ENCODE measurements at places on chromosomes 6 and 20.

DNA sequence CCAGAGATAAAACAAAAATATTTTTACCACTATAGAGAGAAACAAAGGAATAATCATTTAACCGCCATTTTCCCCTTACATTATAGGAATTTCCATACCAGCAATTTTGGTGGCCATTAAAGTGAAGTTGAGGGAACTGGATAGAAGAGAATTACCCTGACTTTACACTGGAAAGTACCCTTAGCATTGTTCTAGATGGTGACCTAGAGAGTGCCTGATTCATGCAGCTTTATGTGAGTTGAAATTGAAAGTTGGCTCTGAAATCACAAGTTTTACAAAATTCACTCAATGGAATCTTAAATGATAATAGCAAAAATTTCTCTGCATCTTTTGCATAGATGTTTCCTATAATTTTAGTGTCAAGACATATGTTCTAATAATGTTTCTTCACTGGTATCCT is 55.7 kb upstream of the PREP start:
- no peak for DNase-seq

DNA sequence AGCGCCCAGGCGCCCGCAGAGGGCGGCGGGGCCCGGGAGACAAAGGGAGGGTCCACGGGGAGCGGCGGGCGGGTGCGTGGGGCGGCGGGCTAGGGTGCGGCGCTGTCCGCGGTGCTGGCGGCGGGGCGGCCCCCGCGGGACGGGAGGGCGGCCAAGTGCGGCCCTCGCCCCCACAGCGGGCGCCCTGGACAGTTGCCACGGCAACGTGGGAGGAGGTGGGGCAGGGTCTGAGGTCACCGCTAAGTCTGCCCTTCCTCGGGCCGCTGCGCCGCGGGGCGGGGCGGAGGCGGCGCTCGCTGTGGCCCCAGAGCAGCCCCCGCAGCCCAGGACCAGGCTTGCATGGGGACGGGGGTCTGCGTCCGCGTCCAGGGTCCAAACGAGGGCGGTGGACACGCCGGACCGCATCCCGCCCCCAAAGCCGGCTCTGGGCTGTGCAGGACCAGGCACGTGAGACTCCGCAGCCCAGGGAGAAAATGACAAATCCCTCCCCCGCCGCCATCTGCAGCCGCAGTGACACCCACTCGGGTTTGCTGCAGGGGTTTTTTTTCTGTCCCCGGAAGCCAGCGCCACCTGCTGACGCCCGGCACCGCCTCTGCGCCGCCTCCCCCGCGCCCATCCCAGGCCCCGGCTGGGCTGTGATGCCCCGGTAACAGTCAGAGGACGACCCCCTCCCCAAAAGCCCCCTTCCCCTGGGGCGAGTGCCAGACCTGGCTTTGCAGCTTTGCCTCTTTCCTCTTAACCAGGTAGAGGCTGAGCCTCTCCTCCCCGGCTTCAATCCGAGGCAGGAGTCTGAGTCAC is 36.8 kb downstream of the YTHDF1 start:
- DNase-seq, result no peak

GRCh38 chr6:116402108-116402937 is 31.6 kb downstream of the DSE start:
- no peak for DNase-seq

- no peak for DNase-seq
These were observed 742.0 kb upstream of the POU3F2 start for GRCh38 chr6:98092331-98092730.

DNA sequence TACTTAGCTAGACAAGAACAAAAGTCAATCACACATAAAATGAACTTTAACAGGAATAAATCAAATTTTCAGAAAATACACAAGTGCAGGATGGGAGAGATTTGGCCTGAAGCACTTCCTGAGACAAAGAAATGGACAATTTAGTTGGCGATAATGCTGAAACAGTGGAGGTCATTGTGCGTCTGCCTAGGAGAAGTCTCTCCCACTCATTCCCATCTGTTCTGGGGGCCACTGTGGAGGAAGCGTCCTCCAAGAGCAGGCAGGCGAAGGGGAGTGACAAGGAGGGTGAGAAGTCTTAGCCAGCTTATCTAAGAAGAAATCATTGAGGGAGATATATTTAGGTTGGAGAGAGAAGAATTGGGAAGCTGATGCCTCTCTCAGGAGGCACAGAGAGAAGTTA is 10.2 kb upstream of the TMEM242 start:
- no peak for DNase-seq

DNA sequence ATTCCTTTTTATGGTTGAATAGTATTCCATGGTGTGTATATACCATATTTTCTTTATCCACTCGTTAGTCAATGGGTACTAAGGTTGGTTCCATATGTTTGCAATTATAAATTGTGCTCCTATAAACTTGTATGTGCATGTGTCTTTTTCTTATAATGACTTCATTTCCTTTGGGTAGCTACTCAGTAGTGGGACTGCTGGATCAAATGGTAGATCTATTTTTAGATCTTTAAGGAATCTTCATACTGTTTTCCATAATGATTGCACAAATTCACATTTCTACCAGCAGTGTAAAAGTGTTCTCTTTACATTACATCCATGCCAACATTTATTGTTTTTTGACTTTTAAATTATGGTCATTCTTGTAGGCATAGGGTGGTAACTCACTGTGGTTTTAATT is 164.3 kb downstream of the TASP1 start:
- no peak for DNase-seq

DNA sequence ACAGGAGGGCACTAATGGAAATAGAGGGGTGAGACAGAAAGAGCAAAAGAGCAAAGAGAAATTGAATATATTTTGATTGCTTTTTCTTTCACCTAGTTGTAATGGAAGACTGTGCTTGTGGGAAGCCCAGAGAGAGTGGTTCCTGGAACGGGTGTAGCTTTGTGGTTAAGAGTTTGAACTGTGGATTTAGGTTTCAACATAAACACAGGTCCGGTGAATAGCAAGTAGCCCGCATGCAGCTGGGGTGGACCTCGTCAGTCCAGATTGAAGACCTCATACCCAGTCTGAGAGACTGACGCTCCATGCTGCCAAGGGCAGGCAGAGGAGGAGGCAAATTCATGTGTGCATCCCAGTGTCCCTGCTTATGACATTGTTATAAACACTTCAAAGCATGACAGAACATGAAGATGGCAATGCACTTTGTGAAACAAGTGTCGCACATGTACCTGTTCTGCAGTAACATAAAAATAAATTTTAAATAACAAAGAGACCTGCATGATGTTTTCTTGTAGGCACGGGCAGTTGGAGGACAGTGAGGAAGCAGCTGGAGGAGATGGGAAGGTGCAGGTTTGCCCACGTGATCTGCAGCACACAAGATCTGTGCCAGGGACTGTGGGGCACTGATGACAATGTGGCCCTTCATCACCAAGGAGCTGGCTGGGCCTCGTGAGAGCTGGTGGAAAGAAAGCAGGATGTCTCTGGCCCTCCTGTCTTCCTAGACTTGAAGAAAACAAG is 220.5 kb upstream of the SSTR4 start:
- DNase-seq, result no peak

GRCh38 chr6:37897321-37897720 is 77.8 kb downstream of the ZFAND3 start:
- peak; percentile 25 for DNase-seq

GRCh38 chr20:43529051-43529450 is 21.6 kb downstream of the L3MBTL1 start:
- DNase-seq, result no peak

DNA sequence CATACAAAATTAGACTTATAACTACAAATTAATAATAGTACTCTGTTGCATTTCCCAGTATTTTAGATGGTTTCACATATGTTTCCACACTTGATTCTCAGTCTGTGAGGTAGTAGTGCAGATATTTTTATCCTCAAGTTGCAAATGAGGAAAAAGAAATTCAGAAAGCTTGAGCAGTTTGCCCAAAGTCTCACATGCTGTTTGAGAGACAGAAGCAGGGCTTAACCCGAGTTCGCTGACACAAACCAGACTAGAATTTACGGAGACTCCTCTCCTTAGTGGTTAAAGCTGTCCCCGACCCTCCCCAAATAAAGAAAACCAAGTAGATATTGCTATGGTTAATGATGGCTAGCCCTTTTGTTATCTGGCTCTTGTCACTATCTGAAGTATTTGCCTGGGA is 126.2 kb downstream of the TIAM2 start:
- DNase-seq, result no peak

- no peak for DNase-seq
These were observed 84.7 kb upstream of the SUPT3H start for GRCh38 chr6:45462190-45463134.

DNA sequence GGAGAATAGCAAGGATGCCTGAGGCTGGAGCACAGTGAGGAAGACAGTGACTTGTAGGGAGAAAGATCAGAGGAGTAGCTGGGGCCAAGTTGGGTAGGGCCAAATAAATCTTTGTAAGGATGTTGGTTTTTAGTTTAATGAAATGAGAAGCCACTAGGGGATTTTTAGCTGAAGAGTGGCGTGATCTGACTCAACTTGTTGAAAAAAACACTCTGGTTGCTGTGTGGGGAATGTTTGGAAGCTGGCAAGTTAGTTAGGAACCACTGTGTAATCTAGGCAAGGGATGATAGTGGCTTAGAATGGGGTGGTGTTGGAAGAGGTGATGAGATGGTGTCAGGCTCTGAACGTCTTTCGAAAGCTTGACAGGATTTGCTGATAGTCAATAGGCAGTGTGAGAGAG is 176.1 kb upstream of the HDDC2 start:
- peak; percentile 75 for DNase-seq

- no peak for DNase-seq
These were observed 47.9 kb upstream of the IL17A start for GRCh38 chr6:52138284-52138683.

GRCh38 chr20:53547664-53548239 is 45.9 kb downstream of the ZNF217 start:
- DNase-seq, result peak; percentile 77

- DNase-seq, result no peak
These were observed 29.1 kb upstream of the PHACTR3 start for GRCh38 chr20:59575216-59575615.

- no peak for DNase-seq
These were observed 74.6 kb upstream of the L3MBTL3 start for GRCh38 chr6:129943637-129944271.

GRCh38 chr6:167660944-167661551 is 165.7 kb upstream of the AFDN start:
- DNase-seq, result no peak

DNA sequence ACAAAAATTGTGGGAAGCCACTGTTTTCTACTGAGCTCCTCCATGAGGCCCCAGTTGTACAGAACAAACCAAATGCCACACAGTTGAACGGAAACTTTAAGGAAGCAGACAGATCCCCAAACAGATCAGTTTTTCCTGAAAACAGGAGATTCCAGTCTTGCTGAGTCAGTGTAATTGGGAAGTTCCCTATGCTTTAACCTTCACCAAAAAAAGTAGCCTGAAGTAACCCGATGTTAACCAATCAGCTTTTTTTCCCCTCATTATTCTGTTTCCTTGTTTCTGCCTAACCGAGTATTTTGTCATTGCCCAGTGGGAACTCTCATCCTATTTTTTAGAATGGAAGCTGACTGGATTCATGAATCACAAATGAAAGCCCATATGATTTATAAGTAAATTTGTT is 36.7 kb downstream of the MARCKS start:
- peak; percentile 83 for DNase-seq

- DNase-seq, result no peak
These were observed 26.5 kb upstream of the SMOC2 start for GRCh38 chr6:168414336-168415097.

DNA sequence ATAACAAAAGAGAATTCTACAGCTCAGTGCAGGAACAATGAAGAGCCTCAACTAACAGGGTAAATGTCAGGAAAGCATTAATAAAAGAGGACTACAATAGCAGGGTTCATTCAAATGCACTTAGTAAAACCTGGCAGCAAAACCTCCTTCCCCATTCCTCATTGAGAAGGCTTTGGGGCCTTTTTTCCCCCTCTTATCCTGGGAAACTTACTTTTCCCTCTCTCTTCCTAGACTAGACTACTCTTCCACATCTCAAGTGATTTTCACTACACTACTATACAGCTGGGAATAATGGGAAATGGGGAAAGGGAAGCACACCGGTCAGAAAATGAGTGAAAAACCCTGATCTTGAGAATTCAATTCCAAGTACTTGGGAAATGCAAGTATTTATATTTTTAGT is 10.1 kb downstream of the ROMO1 start:
- DNase-seq, result no peak

- no peak for DNase-seq
These were observed 131.0 kb upstream of the CST7 start for GRCh38 chr20:24818056-24818455.

- DNase-seq, result peak; percentile 79
These were observed 30.7 kb downstream of the PTPN1 start for GRCh38 chr20:50540620-50541605.

GRCh38 chr6:2556761-2557160 is 194.0 kb downstream of the MYLK4 start:
- DNase-seq, result no peak

DNA sequence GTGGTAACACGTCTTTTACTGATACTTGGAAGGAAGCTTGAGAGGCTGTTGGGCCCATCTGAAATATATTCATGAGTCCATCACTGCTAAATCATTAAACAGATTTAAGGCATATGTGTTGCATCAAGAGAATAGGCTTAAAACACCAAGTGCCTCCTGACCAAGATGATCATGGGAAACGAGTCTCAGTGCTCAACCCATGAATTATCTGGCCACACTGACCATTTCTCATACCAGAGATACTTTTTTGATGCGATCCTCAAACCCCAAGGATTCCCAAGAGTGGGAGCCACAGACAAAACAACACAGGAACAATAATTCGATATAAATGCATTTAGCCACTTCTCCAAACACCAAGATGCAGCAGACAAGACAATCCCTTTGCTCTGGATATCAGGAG is 17.2 kb downstream of the HEY2 start:
- DNase-seq, result no peak

DNA sequence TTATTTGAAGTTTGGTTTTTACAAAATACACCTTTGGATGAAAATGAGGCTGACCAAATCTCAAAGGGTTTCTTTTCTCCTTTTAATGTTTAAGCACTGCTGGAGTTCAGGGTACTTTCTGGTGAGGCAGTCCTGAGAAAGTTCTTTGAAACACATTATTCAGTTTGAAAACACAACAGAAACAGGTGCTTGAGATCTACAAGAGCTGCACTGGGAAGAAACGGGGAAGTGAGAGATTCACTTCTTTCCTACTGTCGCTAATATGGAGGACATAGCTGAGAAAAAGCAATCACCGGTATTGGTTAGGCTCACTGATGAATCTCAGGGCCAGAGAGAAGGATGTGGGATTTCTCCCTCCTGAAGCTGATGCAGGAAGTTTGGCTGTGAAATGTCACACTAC is 22.9 kb upstream of the TMEM170B start:
- no peak for DNase-seq

DNA sequence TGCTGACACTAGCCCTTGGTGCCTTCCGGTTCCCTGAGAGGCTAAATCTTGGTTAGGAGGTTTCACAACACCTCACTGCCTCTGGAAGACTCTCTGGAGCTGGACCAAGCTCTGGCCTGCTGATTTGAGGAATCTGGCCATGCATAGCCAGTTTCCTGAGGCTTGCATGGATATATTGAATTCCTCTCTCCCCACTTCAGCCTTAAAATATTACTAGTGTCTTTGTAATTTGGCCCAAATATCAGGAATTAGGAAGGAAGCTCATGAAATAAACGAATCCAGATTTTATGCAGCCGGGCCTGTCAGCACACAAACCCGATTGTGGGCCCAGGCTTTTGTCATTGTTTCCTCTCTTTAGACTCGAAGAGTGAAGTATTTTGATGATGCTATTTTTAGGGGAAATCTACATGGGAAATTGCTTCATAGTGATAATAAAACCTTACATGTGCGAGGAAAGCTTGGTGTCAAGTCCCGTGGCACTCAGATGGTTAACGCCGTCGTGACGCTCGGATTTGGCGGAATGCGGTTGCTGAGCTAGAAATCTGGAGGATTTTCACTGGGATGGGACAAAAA is 144.4 kb downstream of the PHACTR3 start:
- DNase-seq, result peak; percentile 97
